ENCODE measurements at places on chromosomes 2 and 18.

- peak; percentile 18 for DNase-seq
These were observed 36.7 kb upstream of the MAPK4 start for GRCh38 chr18:50523165-50523564.

- no peak for DNase-seq
These were observed 398.5 kb downstream of the CDH2 start for GRCh38 chr18:27778441-27778840.

DNA sequence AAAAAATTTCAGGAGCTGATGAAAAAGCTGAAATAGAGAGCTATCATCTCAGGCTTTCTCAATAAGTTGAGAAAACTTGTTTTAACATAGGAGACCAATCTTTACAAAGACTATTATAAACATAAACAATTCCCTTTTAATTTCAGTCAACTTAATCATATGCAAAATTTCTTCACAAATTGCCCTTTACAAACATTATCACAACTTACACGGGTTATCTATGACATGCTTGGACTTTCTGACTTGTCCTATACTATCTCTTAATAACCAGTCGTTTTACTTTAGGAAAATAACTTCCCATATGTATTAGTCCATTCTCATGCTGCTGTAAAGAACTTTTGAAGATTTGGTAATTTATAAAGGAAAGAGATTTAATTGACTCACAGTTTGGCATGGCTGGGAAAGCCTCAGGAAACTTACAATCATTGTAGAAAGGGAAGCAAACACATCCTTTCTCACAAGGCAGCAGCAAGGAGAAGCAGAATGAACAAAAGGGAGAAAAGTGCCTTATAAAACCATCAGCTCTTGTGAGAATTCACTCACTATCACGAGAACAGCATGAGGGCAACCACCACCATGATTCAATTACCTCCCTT is 1583.7 kb upstream of the CELF4 start:
- no peak for DNase-seq

DNA sequence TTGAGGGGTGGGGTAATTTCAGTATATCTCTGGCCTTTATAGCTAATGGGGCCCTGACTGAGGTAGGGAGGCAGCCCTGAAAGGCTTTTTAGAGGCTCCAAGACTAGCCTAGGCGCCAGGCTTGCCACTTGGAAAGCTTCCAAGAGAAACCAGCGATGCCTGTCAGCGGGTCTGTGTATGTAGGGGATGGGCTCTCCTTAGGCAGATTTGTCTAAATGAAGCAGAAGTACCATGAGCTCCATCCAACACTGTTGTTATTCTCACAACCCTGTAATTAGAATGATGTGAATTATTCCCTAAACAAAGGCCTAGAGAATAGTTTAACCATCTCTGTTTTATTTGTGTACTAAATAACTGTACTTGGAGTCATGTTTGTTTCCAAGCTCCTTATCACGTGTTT is 138.1 kb downstream of the B3GNT2 start:
- DNase-seq: no peak

DNA sequence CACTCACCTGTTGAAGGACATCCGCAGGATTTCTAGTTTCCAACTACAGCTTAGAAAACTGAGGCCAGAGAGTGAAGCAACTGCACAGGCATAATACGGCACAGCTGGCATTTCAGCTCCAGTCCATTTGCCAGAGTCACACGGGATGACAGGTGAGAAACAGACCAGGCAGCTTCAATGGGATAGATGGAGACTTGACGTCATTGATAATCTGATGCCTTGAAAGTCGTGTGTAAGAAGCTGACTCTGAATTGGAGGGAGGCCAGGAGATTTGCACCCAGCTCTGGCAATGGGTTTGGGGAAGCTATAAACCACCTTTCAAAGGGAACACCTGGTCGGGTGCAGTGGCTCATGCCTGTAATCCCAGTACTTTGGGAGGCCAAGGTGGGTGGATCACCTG is 12.4 kb upstream of the DNMT3A start:
- DNase-seq: no peak

GRCh38 chr2:224865016-224865415 is 148.9 kb upstream of the CCDC195 start:
- no peak for DNase-seq

DNA sequence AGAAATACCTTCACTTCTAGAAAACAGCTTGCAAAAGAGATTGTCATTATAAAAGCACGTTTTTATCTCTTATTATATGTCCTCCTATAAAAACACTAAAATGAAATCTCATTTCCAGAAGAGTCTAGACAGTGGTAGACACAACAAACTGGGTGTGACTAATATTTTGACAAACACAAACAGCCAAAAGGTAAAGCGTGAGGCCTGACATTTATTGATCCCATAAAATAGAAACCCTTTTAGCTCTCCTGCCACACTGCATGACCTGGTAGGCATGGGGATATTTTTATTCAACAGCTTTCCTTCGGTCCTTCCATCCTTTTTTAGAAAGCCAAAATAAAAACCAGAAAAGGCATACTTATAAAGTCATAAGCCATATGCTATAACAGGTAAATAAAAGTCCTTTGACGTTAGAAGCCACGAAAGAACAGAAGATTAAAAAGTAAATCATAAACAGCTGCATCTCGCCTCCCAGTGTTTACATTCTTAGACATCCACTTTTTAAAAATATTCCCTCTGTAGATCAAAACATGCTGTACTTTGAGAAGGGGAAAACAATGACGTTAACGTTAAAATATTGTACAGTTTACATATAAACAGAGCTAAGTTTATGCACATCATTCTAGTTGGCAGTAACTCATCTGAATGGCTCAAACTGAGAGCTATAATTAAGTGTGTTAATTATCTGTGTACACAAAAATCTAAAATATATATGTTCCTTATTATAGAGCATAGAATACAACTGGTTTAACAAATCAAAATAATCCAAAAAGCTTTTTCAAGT is 44.6 kb downstream of the IRS1 start:
- DNase-seq: no peak

DNA sequence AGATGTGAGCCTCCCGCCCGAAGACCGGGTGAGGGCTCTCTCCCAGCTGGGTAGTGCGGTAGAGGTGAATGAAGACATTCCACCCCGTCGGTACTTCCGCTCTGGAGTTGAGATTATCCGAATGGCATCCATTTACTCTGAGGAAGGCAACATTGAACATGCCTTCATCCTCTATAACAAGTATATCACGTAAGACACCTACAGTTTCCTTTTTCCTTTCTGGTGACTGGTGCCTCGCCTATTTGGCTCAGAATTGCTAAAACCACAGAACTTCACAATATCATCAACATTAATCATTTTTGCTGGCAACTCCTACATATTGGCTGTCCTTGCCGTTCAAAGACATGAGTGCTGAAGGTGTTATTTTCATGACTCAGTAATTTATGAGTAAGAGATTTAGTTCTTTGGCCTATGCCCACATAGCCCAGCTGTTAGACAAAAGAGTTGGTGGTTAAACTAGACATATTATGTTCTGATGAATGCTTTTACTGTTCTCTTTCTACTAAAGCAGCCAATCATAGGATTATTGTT is 2.2 kb downstream of the STAMBP start:
- DNase-seq: no peak

DNA sequence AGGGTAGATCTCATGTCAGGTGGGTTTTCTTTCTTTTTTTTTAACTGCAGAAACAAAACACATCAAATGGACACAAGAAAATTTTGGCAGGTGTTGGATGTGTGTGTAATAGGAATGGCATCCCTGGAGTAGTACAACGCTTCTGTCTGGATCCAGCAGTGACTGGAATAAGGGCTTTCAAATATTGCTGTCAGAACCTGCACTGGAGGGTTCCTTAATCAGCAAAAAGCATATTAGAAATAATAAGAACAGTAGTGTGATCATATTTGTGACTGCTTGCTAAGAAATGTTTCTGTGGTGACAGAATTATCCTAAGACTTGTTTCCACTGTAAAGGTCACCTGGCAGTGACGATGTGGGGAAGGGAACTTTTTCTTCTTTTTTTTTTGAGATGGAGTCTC is 30.8 kb downstream of the CREG2 start:
- no peak for DNase-seq

GRCh38 chr2:58879834-58880233 is 638.7 kb upstream of the FANCL start:
- DNase-seq: no peak

- no peak for DNase-seq
These were observed 17.4 kb upstream of the CHAC2 start for GRCh38 chr2:53750041-53750768.

DNA sequence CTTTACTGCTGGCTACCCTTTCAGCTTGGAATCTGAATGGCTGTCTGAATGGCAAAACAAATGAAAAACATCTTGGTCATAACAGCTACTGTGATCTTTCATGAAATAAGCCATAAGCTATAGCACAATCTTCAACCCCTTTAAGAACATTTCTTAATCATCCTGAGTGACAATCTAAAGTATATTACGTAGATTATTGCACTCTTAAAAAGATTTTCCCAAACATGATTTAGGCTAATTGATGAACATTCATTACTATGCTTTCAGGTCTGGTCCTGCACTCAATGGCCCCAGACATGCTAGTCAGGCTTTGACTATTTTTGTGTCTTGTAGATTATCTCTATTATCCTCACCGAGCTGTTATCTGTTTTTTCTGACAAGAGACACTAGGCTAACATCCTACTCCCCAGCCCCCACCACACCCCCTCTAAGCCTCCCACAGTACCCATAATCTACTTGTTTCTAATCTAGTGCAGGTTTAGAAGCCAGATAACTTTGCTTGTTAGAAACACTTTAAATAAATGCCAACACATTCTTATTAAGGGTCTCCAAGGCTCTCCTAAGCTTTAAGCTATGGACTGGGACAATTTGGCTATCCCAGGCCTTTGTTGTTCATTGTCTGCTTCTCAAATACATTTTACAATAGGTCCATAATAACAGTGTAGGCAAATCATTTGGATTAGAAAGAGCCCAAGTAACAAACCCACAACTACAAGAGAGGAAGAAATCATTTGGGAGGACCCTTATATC is 4.2 kb downstream of the SMAD2 start:
- no peak for DNase-seq

DNA sequence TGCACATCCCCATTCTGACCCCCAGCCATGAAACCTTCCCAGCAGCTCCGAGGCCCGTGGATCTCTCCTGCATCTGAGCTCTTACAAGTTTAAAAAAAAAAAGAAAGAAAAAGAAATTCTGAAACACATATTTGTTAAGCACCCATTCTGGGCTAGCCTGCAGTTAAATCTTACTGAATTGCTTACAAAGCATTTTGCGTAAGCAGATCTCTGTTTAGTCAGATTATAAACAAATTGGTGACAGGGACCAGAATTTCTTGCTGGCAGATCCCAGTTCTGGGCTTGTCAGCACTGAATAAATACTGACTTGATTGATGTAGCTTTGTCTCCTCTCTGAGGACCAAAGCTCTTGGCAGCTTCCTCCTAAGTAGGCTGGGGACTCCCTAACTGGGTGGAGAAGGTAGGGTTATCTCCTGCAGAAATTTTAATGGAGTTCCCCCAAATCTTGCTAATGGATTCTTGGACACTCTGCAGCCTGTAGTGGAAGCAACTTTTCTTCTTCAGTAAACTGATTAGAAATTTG is 160.9 kb downstream of the MIB1 start:
- DNase-seq: no peak

DNA sequence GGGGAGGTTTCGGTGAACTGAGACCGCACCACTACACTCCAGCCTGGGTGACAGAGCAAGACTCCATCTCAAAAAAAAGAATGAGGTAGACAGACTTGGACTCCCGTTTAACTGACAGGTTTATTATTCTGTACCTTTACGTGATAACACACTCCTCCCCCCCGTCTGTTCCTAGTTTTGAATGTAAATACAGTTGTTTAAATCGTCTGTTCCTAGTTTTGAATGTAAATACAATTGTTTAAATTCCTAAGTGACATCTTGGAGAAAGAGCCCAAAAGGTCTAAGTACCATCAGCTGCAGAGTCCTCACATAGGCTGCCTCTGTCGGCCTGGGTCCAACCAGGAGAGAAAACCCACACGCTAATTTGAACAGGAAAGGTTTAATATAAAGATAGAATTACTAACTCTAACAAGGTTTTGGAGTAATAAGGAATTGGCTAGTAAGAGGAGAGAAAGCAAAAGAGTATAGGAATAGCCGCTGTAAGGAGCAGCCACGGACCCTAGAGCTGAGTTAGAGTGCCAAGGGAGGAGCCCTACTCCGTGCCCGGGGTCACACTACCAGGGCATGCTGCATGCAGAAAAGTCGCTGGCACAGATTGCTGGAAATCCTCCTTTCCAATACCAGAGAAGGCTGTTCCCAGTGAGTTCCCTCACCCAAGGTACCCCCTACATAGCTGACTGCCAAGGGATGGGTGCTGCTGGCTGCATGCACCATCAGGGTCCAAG is 83.5 kb upstream of the RANBP2 start:
- no peak for DNase-seq

DNA sequence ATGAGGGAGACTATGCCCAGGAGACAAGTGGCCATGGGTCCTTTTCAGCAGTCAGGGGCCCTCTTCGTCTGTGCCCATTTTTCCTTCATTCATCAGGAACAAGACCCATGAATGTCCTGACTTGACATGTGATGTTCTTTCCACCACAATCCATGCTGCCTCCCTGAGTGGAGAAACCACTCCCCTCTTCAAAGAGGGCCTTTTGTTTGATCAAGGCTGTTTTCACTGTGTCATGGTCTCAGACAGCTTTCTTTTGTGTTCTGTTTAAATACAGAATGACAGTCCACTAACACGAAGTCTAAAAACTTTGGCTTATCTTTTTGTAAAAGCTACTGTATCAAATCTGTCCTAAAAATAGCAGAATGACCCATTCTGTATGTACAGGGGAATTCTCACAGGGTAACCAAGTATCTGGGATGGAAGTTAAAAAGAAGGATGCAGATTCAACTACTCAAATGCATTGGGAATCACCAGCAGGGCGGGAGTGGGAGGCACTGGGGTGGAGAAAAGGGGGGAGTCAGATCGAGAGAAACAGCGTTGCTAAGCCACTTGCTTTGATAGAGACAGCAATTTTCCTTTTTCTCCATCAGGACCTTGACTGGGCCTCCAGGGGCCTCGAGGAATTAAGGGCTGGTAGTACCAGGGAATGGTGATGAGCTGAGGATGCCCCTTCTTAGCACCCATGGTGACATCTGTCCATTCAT is 13.9 kb downstream of the LRP2 start:
- DNase-seq: peak; percentile 29

- DNase-seq: no peak
These were observed 641.1 kb downstream of the TMEM182 start for GRCh38 chr2:103402944-103403343.

- DNase-seq: no peak
These were observed 82.5 kb downstream of the SPRED2 start for GRCh38 chr2:65349863-65350262.

GRCh38 chr2:21552981-21553380 is 429.2 kb downstream of the TDRD15 start:
- no peak for DNase-seq

- no peak for DNase-seq
These were observed 18.0 kb downstream of the SFXN5 start for GRCh38 chr2:73053316-73054114.

- no peak for DNase-seq
These were observed 279.2 kb downstream of the CLIP4 start for GRCh38 chr2:29394311-29394980.

- no peak for DNase-seq
These were observed 6.1 kb upstream of the SERPINB8 start for GRCh38 chr18:63963615-63964256.

- no peak for DNase-seq
These were observed 976.3 kb downstream of the DSC3 start for GRCh38 chr18:30066288-30066687.

GRCh38 chr2:99662761-99663341 is 173.0 kb upstream of the REV1 start:
- no peak for DNase-seq

GRCh38 chr2:110101901-110102803 is 13.5 kb downstream of the MALL start:
- no peak for DNase-seq

GRCh38 chr2:120320318-120320851 is 25.6 kb upstream of the INHBB start:
- no peak for DNase-seq
